ENCODE measurements at places on chromosomes 1 and 21.

DNA sequence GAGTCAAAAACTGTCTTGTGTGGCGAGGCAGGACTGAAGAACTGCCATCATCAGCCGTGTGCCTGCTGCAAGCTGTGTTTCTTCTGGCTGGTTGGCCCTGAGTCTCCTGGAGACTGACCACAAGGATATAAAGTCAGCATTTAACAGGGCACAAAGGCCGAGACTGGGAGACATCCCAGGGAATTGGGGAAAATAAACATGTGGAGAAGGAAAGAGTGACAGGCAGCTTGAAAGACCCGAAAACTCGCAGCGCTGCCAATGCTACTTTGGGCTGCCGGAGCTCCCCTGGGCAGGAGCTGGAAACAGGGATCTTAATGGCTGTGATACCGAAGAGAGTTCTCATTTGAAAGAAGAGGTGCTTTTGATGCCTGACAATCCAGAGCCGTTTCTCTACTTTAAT is 125.3 kb upstream of the HMGB4 start:
- no peaks in the 10 kb centered on the region for H3K36me3 ChIP-seq
- no peak for DNase-seq
- no peaks in the 10 kb centered on the region for H3K4me1 ChIP-seq
- no peak overlapping the region for H3K27ac ChIP-seq
- no peaks in the 10 kb centered on the region for H3K27me3 ChIP-seq

DNA sequence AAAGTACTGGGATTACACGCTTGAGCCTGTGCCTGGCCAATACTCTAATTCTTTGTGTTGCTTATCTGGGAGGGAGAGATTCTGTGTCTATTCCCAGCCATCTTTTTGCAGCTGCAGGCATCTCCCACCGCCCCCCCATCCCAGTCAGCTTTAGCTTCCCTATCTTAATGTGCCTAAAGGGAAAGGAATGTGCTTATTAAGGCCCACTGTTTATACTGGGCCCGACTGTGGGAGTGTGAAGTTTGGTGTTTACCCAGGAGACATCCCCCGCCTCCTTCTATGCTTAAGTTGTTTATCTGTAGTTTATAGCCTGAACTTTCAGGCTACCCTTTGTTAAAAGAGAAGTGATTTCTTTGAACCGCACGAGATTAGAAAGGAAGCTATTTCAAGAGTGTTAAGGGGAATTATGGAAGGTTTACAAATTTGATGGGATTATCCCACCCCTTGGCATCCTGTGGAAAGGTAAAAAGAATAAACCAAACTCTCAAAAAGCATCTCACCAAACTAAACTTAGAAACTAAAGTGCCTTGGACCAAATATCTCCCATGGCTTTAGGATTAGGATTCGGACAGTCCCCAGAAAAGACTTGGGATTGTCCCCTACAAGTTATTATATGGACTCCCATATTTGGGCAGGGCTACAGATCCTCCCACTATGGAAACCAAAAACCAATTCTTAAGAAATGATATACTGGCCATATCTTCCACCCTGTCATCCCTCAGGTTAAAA is 25.5 kb upstream of the ZNF496 start:
- no peak overlapping the region for H3K27ac ChIP-seq
- no peaks in the 10 kb centered on the region for H3K27me3 ChIP-seq

DNA sequence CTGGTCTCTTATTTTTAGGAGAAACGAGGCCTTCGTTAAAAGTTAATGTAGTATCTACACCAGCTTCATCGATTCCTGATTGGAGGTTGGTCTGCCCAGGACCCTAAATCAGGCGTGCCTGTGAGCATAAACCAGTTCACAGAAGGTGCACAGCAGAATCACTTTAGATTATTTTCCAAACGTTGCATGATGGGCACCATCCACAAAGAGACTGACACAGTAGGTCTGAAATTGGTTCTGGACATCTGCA is 256 bp upstream of the TARBP1 start:
- peak overlapping the region; percentile 75 for H3K27ac ChIP-seq
- peak overlapping the region; percentile 79 for H3K4me3 ChIP-seq
- no peaks in the 10 kb centered on the region for H3K27me3 ChIP-seq
- no peak for DNase-seq
- H3K4me1 ChIP-seq = peaks cover 16% of the 10 kb centered on the region

DNA sequence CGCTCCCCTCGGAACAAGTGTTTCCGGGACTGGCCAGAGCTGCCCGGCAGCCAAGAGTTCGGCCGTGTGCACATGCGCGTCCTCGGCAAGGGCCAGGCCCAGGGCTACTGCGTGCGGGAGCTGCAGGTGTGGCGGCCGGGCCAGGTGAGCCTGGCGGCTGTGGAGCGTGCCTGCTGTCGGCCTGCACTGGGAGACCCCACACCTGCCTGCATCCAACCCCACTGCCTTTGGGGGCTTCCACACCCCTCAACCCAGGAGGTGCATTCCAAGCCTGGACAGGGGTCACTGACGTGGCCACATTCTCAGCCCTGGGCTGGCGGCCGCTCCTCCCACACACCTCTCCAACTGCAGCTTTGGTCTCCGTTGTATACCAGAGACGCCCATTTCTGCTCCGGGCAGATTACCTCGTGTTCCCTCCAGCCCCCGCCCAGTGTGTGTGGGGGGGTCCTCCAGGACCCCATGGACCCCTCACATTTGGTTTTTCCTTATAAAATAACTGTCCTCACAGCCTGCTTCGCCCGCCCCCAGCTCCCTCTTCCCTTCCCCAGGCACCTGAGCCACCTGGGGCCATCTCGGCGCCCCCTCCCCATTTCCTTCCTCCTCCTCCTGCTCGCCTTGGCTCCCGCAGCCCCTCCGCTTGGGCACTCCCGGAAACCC is 6.1 kb downstream of the RNF223 start:
- H3K27ac ChIP-seq = no peak overlapping the region
- H3K4me3 ChIP-seq = peak overlapping the region; percentile 26
- H3K4me1 ChIP-seq = peaks cover 4% of the 10 kb centered on the region
- H3K36me3 ChIP-seq = no peaks in the 10 kb centered on the region
- peaks cover under 1% of the 10 kb centered on the region for H3K27me3 ChIP-seq
- no peak for DNase-seq

- H3K36me3 ChIP-seq = no peaks in the 10 kb centered on the region
- no peak for DNase-seq
- no peak overlapping the region for H3K27ac ChIP-seq
- no peaks in the 10 kb centered on the region for H3K4me1 ChIP-seq
- no peaks in the 10 kb centered on the region for H3K27me3 ChIP-seq
These were observed 116.4 kb upstream of the ARHGEF16 start for GRCh38 chr1:3337798-3338724.

GRCh38 chr1:30147188-30147587 is 576.2 kb downstream of the MATN1 start:
- H3K36me3 ChIP-seq = no peaks in the 10 kb centered on the region
- H3K4me1 ChIP-seq = no peaks in the 10 kb centered on the region
- no peaks in the 10 kb centered on the region for H3K27me3 ChIP-seq
